Progenitor cell of endocrine pancreas (in vitro differentiated cells): ENCODE measurements at places on chromosomes 3 and 15. TPM values are rescaled to one million over a fixed set of nuclear protein-coding genes. Genes with fewer than 3 reads are reported as not detected.

AADACL2 gene
- total RNA-seq: not detected in 2 replicates

MNS1 gene
- total RNA-seq: 4.5 and 4.8 TPM in 2 replicates

GATA2 gene
- 1.7 and 1.9 TPM in 2 replicates for total RNA-seq

DNA sequence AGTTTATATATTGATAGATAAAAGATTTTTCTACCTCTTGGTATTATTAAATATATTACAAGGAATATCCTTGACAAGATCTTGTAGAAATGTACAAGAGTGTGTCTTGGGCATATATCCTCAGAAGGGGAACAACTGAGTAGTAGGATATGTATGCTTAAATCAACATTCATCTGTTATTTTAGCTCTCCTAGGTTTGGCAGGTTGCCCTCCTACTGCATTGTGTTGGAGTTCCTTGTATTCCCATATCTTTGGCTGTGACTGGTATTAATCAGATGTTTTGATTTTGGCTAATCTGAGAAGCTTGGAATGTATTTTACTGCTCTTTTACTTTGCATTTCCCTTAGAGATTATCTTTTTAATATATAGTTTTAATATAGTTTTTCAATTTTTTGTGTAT is 4.6 kb downstream of the MYRIP start:
- no peak overlapping the region for H3K27ac ChIP-seq
- no peak for DNase-seq
- peaks cover 45% of the 10 kb centered on the region for H3K27me3 ChIP-seq
- peaks cover 11% of the 10 kb centered on the region for H3K4me1 ChIP-seq
- no peak overlapping the region for H3K4me3 ChIP-seq

- DNase-seq: no peak
- peaks cover 6% of the 10 kb centered on the region for H3K4me1 ChIP-seq
- no peak overlapping the region for H3K4me3 ChIP-seq
- H3K27me3 ChIP-seq: no peaks in the 10 kb centered on the region
- peak overlapping the region; percentile 27 for H3K27ac ChIP-seq
- peaks cover 7% of the 10 kb centered on the region for H3K36me3 ChIP-seq
These were observed 100.9 kb downstream of the PGPEP1L start for GRCh38 chr15:98906712-98907083.

GOLGA6B gene
- total RNA-seq: not detected in 2 replicates

GRCh38 chr3:50658416-50658815 is 16.3 kb upstream of the DOCK3 start:
- peaks cover 13% of the 10 kb centered on the region for H3K27me3 ChIP-seq
- H3K27ac ChIP-seq: no peak overlapping the region
- DNase-seq: no peak
- H3K4me3 ChIP-seq: no peak overlapping the region
- no peaks in the 10 kb centered on the region for H3K36me3 ChIP-seq
- no peaks in the 10 kb centered on the region for H3K4me1 ChIP-seq

PRKCI gene
- 61.4 and 67.6 TPM in 2 replicates for total RNA-seq

DNA sequence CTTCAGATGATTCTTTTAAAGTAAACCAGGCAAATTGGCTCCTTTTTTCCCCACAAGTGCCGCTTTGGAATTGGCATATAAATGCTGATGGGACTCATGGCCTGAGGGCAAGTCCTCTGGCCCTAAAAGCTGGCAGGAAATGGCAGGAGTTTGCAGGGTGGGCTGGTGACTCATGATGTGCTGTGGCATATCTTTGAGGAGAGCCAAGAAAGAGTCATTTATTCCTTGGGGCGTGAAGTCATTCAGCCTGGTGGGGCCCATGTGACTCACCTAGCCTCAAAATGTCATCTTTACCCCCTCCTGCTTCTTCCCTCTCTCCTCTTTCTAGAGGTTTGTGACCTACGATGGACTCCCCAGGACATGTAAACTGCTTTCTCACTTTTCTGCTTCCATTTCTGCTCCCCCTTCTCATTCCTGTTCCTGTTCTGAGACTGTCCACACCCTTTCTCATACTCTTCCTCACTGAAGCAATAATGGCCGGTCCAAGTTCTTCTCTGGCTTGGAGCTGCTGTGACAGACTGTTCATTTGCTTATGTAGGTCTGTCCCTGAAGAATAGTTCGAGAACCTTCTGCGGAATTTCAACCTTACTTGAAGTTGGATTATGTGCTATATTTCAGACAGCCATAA is 326.1 kb downstream of the SATB1 start:
- H3K4me1 ChIP-seq: no peaks in the 10 kb centered on the region
- H3K27ac ChIP-seq: no peak overlapping the region
- DNase-seq: no peak
- H3K4me3 ChIP-seq: no peak overlapping the region

CIP2A gene
- total RNA-seq: 21.0 and 25.1 TPM in 2 replicates

- H3K36me3 ChIP-seq: no peaks in the 10 kb centered on the region
- H3K27ac ChIP-seq: no peak overlapping the region
- no peaks in the 10 kb centered on the region for H3K27me3 ChIP-seq
- H3K4me3 ChIP-seq: no peak overlapping the region
These were observed 15.1 kb downstream of the PLSCR5 start for GRCh38 chr3:146589899-146590508.

MBNL1 gene
- 29.4 and 38.1 TPM in 2 replicates for total RNA-seq

REC114 gene
- total RNA-seq: not detected in 2 replicates
